Cerebellar cortex (tissue), 1 donor: ENCODE measurements at places on chromosomes 3 and 15.
A peak's percentile ranks its signal among the peaks of the same experiment; 100 is the strongest.

- no peak for DNase-seq
Observed at GRCh38 chr15:89374086-89374981, 39.7 kb upstream of the POLG start.

GRCh38 chr3:162492446-162493081 lies 996.0 kb downstream of the OTOL1 start:
- no peak for DNase-seq

DNA sequence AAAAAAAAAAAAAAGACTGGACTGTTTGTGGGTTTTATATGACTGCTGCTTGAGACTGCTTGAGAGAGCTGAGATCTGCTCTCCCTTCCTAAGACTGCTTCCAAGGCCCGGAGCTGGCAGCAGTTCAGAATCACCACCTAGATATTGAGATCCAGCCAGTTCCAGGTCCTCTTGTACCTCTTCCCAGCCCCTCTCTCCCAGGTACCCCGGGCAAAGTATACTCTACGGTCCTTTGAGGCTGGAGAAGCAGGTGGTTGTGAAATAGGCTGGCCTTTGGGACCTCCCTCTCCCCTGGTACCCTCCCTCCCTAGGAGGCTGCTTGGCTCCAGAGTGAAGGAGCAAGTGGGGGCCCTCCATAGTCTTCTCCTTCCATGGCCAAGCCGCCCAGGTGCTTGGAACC lies 12.6 kb upstream of the BAHD1 start:
- no peak for DNase-seq

- DNase-seq: no peak
Observed at GRCh38 chr3:147299656-147300055, 106.7 kb downstream of the ZIC4 start.

DNA sequence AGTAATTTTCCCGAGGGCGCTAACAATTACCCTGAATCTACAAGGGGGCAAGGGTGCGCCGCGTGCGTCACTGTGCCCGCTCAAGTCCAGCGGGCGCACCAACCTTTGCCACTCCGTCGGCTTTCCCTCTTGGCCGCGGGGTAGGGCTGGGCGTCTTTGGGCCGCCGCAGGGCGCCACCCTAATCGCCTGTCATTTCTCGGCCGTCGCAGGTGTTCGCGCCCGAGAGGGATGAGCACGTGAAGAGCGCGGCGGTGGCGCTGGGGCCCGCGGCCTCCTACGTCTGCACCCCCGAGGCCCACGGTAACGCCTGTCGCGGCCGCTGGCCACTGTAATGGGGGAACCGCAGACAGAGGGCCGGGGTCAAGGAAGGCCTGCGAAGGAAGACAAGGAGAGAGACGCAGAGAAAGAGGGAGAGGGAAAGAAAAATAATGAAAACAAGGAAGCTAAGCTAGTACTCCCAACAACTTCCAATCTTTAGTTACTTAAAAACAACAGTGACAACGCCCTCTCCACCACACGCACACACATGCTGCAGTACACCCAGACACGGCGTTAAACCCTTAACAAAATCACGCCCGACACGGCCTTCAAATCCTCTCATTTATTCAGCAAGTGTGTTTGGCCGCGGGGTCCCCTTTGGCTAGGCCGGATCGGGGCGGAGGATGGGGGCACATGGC lies 3.8 kb downstream of the SKOR1 start:
- no peak for DNase-seq

GRCh38 chr3:105233010-105233409 lies 133.7 kb upstream of the ALCAM start:
- no peak for DNase-seq

DNA sequence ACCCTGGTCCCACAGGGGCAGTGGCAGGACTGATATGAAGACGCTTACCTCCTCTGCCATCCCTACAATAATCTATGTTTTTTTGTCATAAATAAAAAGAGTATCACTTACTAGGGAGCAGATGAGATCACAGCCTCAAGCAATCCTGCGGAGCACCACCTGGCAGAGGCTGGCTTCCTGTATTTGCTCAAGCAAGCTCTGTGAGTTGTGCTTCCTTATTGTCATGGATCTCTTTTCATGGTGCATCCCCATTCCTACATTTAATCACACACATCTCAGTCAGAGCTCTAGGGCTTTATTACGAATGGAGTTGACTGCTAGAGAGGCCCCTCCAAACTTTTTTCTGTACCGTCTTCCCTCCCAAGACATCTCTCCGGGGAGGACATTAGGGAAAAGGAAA lies 186.0 kb downstream of the UBE2E2 start:
- DNase-seq: peak; percentile 79

GRCh38 chr15:66730168-66731021 lies 28.4 kb downstream of the SMAD6 start:
- no peak for DNase-seq

GRCh38 chr15:67019884-67020520 lies 45.4 kb upstream of the SMAD3 start:
- no peak for DNase-seq

- no peak for DNase-seq
Observed at GRCh38 chr3:126528800-126529541, 5.0 kb downstream of the CHST13 start.

GRCh38 chr3:160643994-160644393 lies 33.0 kb upstream of the ARL14 start:
- no peak for DNase-seq

DNA sequence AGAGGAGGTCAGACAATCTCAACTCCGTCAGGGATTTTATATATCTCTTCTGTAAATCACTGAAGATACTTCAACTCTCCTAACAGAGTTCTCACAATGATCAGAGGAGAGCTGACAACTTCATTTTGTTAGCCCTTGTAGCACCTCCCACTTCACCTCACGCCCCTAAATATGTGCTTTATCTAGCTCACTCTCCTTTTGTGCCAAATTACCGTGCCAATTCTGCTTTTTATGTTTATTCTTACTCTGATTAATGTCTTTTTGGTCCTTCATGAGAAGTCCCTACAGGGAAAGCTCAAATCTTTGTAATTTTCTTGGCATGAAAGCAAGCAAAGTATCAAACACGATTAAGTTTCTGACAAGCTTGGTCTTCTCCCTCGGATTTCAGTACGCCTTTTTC lies 636.1 kb upstream of the NAALADL2 start:
- DNase-seq: no peak

GRCh38 chr3:129827765-129828164 lies 65.7 kb downstream of the TMCC1 start:
- DNase-seq: no peak

DNA sequence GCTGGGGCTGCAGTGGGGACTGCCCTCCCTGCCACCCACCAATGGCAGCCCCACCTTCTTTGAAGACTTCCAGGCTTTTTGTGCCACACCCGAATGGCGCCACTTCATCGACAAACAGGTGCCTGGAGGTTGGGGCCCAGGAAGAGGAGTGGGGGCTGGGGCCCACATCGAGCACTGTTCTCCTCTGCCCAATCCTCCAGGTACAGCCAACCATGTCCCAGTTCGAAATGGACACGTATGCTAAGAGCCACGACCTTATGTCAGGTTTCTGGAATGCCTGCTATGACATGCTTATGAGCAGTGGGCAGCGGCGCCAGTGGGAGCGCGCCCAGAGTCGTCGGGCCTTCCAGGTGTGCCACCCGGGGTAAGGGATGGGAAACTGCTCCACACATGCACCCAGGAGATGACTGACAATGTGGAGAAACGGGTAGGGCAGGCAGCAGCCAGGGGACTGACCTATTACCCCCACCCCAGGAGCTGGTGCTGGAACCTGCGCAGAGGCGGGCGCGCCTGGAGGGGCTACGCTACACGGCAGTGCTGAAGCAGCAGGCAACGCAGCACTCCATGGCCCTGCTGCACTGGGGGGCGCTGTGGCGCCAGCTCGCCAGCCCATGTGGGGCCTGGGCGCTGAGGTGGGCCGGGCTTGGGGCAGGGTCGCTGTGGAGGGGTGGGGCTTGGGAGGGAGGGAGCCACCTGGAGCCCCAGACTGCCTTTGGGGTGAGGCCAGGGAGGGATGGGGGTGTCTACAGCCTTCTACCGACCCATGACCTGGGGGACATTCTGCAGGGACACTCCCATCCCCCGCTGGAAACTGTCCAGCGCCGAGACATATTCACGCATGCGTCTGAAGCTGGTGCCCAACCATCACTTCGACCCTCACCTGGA lies 22.9 kb downstream of the NBEAL2 start:
- DNase-seq: no peak

DNA sequence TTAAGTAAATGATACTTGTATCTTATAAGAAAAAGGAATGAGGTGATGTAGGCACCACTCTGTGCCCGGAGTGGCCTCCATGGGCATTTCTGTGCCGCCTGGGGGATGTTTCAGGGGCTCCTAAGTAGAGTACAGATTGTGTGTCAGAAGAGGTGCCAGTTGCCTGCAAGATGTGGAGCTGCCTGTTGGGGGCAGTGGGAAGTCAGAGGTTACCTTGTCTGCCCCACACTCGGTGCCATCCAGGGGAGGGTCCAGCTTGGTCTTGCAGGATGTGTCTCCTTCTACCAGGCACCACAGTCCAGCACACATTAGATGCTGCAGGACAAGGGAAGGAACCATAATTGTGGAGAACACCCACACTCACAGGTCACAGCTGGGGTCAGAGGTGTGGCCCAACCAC lies 208.8 kb downstream of the ADAMTS17 start:
- DNase-seq: no peak

- no peak for DNase-seq
Observed at GRCh38 chr15:80031841-80032240, 27.6 kb upstream of the ZFAND6 start.

DNA sequence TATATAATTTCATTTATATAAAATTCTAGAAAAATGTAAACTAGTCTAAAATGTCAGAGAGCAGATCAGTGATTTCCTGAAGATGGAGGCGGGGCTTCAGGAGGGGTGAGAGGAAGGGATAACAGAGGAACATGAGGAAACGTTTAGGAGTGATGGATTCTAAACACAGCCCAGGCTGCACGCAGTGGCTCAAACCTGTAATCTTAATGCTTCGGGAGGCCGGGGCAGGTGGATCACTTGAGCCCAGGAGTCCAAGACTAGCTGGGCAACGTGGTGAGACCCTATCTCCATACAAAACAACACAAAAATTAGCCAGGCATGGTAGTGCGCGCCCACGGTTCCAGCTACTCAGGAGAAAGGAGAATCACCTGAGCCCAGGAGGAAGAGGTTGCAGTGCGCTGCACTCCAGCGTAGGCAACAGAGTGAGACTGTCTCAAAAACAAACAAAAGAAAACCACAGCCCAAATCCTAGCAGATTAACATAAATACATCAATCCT lies 18.0 kb upstream of the IQCF1 start:
- DNase-seq: no peak

- DNase-seq: no peak
Observed at GRCh38 chr15:63072023-63072650, 29.6 kb downstream of the TPM1 start.

DNA sequence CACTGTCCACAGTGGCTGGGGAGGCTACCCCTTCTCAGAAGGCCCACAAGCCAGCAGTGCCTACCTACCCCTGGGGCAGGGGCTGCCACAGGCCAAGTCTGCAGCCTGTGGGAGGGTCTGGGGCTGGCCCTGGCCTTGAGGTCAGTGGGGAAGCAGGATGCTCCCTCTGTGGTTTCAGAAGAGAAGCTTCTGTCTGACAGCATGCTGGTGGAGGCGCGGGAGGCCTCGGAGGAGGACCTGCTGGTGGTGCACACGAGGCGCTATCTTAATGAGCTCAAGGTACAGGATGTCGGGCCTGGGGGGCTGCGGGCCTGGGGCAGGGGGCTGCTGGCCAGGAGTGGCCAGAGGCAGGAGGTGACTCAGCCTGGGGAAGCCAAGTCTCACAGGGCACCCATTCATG lies 3.2 kb downstream of the HDAC11 start:
- no peak for DNase-seq

GRCh38 chr3:159839561-159840379 lies 148.9 kb upstream of the IL12A start:
- DNase-seq: peak; percentile 89

GRCh38 chr3:95813244-95813643 lies 1001.1 kb upstream of the EPHA6 start:
- DNase-seq: no peak

DNA sequence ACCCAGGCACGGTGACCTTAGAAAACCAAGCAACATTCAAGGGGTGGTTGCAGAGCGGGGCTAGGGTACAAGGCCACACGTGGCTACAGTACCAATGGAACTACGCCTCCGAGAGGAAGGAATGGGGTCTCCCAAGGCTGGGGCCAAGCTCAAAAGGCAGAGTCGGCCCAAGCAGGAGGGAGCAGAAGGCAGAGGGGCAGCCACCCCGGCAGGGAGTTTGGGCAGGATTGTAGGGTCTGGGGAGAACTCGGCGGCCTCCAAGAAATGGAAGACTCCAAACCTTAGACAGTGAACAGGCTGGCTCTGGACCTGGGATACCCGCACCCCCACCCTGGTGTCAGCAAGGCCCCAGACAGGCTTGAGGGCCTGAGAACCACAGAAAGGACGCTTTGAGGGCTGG lies 28.7 kb downstream of the ATRIP start:
- no peak for DNase-seq

GRCh38 chr3:50316657-50317242 lies 5.8 kb downstream of the HYAL2 start:
- DNase-seq: no peak

- DNase-seq: no peak
Observed at GRCh38 chr15:33680336-33680735, 288.0 kb upstream of the CHRM5 start.

- DNase-seq: no peak
Observed at GRCh38 chr3:191388823-191389222, 58.5 kb upstream of the UTS2B start.

DNA sequence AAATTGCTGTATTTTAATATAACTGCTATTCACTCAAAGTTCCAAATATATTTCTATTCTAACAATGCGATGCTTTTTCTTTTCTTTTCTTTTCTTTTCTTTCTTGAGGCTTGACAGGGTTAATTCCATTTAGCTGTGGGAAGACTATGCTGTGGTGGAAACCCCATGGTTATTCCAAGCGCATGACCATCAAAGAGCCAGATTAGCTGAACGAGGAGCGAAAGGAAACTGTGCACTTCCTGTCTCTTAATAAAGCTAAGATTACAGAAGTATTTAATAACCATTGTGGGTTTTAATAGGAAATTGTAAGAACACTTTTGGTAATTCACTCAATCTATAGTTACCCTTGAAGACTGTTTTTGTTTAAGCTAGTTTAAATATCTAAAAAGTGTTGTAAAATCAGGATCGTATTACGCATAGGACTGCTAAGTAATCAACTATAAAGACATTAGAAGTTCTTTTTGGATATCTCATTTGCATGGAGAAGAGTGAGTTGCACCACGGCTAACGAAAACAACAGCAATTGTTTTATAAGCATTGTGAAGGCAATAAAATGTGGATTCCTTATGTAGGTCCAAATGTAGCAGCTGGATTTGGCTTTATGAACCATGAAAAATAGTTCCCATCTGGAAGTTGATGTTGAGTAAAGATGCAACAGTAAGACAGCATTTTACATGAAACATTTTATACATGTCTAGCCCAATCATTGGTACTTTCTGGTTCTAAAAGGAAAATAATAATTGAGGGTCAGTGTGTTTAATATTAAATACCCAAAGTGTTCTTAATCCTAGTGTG lies 105.4 kb downstream of the ZIC1 start:
- no peak for DNase-seq

DNA sequence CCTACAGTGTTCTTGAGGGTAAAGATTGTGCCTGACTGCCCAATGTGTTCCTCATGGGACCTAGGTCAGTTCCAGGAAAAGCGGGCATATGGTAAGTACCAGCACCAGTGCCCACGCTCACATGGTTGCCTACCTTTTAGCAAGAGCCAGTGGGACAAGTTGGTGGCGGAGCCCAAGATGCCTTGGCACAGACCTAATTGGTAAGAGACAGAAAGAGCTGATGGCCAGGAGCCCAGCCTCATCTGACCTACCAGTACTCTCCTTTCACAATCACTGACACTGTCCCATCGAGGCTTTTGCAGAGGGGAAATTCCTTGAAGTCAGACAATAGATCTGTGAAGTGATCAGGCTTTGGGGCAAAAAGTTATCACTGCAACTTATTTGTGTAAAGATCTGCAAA lies 98.4 kb upstream of the BCL6 start:
- DNase-seq: peak; percentile 62
